ENCODE measurements at places on chromosomes 2 and 18.
A peak's percentile ranks its signal among the peaks of the same experiment; 100 is the strongest.

DNA sequence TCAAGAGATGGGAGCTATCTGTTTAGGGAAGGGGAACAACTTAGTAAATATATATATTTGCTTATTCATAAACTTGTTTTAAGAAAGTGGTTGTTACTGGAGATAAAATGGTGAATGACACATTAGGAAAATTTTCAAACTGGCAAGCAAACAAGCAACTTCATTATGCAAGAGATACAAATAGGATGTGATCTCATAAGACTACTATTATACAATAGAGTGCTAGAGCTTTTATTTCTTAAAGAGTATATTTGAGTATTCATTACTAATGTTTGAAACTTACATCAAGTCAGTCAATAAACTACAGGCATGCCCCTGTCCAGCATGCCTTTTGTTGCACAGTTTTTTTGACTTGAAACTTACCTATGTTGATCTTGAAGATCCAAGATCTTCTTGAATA is 355.2 kb upstream of the KCNJ3 start:
- DNase-seq: peak; percentile 30

- no peak for DNase-seq
Measured at GRCh38 chr2:109715313-109715805, 78.7 kb upstream of the RGPD5 start.

DNA sequence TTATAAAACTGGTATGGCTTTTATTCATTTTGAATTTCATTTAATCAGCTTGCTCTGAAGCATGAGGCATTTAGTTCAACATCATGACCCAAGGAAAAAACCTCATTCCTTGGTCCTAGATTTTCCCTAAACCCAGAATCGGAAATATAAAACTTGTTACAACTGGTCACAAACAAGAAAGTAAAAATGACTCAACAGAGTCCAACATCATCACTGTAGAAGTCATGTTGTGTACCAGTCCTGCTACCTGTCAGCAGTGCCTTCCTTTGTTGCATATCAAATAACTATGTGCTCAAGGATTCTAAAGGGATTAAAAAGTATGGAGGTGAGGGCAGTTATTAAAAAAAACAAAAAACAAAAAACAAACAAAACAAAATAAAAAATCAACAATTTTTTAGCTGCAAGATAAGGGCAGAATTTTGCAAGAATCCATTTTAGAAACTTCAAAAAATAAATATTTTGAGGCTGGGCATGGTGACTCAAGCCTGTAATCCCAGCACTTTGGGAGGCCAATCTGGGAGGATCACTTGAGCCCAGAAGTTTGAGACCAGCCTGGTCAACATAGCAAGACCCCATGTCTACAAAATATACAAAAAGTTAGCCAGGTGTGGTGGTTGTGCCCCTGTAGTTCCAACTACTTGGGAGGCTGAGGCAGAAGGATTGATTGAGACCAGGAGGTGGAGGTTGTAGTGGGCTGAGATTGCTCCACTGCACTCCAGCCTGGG is 18.4 kb downstream of the NCKAP1 start:
- DNase-seq: no peak

DNA sequence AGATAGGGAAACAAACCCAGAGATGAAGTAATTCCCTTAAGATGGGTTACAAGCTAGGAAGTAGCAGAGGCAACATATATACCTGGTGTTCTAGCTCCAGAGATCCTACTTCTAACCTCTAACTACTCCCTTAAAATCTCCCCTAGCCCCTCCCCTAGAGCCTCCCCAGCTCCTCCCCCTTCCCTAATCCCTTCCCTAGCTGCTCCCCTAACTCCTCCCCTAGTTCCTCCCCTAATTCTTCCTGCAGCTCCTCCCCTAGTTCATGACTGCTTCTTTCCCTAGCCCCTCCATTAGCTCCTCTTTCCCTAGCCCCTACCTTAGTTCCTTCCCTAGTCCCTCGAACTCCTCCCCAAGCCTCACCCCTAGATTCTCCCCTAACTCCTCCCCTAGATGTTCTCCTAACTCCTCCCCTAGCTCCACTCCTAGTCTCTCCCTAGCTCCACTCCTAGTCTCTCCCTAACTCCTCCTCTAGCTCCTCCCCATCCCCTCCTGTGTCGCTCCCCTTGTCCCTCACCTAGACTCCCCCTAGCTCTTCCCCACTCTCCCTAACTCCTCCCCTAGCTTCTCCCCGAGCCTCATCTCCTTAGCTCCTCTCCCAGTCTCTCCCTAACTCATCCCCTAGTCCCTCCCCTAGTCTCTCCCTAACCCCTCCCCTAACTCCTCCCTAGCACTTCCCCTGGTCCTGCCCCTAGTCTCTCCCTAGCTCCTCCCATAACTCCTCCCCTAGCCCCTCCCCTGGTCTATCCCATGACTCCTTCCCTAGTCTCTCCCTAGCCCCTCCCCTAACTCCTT is 108.9 kb downstream of the CD226 start:
- DNase-seq: no peak

- DNase-seq: no peak
Measured at GRCh38 chr18:42606886-42607495, 508.5 kb downstream of the RIT2 start.

DNA sequence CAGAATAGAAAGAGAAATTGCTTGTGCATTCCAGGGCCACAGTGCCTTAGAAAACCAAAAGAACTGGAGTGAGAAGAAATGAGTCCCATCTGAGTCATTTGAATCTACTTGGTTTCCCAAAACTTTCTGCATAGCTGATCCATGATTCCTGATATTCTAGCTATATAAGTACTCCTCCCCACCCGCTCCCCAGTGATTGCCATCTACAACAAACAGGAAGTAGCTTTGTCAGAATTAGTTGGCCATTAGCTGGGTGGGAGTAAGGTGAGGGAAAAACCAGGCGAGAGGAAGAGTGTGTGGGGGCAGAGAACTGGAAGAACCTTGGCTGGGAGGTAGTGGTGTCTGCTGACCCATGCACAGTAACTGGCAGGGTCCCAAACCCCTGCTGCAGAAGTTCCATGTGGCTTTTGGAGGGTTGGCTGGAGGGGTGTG is 122.1 kb downstream of the ACAA2 start:
- DNase-seq: peak; percentile 70
